Activated CD8-positive, alpha-beta T cell treated with anti-CD3 and anti-CD28 coated beads for 36 hours (primary cell): ENCODE measurements at places on chromosomes 6 and 20. TPM values are rescaled to one million over a fixed set of nuclear protein-coding genes. Genes with fewer than 3 reads are reported as not detected.

- DNase-seq, result no peak
Measured at GRCh38 chr20:25532971-25533391, 52.4 kb downstream of the NINL start.

GRCh38 chr20:11654766-11655165, 262.9 kb upstream of the BTBD3 start:
- no peak for DNase-seq

GRCh38 chr6:51737580-51738360, 349.6 kb downstream of the PKHD1 start:
- no peak for DNase-seq

SRMS gene
- not detected for total RNA-seq

C6orf58 gene
- total RNA-seq, result not detected

F13A1 gene
- total RNA-seq, result not detected
